Activated naive CD4-positive, alpha-beta T cell treated with anti-CD3 and anti-CD28 coated beads, Interleukin-2, amount 50 U/mL, for 72 hours (primary cell): ENCODE measurements at places on chromosomes 16 and 17.

- peak; percentile 20 for DNase-seq
Measured at GRCh38 chr17:79617304-79617703, 6.5 kb upstream of the RBFOX3 start.

GRCh38 chr17:39104046-39104445, 47.4 kb downstream of the PLXDC1 start:
- DNase-seq, result no peak

DNA sequence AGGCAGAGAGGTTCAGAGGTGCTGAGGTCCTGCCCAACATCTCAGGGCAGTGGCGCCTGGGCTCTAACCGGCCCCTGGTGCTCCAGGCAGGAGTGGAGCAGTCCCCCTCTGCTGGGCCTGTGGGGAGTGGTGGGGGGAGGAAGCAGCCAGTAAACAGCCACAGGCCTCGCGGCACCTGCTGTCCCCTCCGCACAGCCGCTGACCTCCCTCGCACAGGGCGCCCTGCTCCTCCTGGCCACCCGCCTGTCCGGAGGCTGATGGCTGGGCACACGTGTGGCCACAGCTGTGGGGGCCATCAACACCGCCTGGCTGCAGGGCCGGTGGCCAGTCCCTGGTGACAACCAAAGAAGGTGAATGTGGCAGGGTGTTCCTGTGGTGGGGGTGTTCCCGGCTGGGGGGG, 36.8 kb upstream of the PABPN1L start:
- no peak for DNase-seq

DNA sequence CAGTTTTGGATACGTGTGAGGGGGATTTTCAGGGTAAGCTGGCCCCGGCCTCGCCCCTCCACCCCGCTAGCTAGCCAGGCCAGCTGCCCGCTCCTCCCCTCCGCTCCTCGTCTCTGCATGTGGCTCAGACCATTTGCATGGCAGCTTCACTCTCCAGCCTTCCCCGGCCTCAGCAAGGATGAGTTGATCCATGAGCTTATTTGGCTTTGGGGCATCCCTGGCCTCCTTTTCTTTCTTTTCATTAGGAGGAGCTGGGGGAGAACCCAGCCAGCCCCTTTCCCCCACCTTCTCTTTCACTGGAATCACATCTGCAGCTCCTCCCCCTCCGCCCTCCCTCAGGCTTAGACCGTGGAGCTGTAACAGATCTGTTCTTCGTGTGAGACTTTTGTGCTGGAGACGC, 30.7 kb downstream of the ELAC2 start:
- DNase-seq, result no peak

DNA sequence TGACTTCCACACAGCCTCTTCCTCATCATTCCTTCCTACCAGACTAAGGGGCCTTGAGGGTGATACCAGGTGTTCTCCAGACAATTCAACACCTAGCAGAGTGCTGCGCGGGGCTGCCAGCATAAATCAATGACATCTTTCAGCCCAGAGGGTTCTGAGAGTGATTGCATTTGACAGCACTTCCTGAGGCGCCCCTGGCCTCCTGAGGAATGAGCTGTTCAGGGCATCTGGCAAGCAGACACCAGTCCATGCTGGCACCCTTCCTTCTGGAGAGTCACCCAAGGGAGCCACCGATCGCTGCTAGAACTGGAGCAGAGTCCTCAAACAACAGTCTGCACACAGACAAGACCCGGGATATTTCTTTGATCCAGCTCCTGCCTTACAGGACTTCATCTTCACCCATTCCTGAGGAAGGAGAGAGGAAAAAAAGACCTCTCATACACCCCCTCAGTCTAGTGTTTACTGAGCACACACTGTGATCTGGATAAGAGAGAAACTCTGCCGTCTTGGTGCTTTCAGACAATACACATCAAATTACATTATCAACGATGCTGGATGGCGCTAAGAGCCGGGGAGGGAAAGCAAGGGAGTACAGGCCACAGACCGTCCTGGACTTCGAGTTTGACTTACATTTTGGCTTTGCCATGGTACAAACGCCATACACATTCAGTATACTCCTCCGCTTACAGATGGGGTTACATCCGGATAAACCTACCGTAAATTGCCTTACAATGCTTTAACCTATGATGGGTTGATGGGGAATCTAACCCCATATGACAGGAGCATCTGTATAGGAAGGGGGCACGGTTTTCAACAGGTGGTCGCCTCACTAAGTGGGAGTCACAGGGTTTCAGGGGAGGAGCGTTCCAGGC, 23.0 kb downstream of the NPTX1 start:
- DNase-seq, result no peak

GRCh38 chr16:79339863-79340262, 260.7 kb downstream of the MAF start:
- no peak for DNase-seq

DNA sequence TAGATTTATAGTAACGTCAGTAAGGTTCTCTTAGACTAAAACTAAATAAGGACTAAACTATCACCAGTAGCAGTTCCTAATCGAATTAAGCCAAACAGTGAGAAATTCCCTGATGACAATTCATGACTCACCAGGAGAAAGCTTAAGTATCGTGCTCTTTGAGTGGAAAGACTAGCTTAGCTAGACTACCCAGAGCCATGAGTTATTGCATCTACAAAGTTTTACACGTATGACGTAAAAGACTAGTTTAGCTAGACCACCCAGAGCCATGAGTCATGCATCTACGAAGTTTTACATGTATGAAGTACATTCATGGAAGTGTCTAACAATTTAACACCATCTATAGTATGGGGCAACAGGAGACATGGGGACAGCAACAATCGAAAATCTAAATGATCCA, 36.6 kb downstream of the UBE2G1 start:
- no peak for DNase-seq

DNA sequence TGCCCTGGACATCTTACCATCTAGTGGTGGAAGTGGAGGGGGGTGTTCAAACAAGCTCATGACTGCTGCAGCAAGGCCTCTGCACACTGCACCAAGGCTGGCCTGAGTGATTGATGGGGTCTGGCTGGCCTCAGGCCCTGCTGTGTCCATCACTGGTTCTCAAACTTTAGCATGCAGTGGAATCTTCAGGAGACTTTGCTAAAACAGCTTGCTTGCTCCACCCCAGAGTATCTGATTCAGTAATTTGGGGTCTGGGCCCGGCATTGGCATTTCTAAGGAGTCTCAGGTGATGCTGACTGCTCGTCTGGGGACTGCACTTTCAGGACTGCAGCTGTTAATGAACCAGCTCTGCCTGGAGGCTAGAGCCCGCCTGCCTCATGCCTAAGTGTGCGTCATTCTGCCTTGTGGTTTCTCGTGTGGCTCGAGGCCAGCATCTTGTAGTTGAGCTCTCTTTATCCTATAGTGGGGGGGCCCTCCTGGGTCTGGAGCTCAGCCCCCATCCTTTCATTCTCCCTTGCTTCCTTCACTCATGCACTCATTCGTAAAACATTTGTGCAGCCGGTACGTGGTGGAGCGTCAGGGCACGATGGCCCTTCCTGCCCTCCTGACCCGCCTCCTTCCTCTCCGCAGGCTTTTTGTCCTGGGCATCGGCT, 4.1 kb downstream of the MGAT5B start:
- DNase-seq, result no peak

- DNase-seq, result peak; percentile 85
Measured at GRCh38 chr17:40358323-40359038, 6.1 kb downstream of the GJD3 start.

- peak; percentile 72 for DNase-seq
Measured at GRCh38 chr16:88681709-88682451, 4.4 kb downstream of the SNAI3 start.

GRCh38 chr17:78517421-78517820, 59.8 kb downstream of the DNAH17 start:
- DNase-seq, result no peak

GRCh38 chr16:76574651-76575050, 297.4 kb downstream of the CNTNAP4 start:
- no peak for DNase-seq

- peak; percentile 91 for DNase-seq
Measured at GRCh38 chr16:85819245-85819644, 19.8 kb downstream of the COX4I1 start.

DNA sequence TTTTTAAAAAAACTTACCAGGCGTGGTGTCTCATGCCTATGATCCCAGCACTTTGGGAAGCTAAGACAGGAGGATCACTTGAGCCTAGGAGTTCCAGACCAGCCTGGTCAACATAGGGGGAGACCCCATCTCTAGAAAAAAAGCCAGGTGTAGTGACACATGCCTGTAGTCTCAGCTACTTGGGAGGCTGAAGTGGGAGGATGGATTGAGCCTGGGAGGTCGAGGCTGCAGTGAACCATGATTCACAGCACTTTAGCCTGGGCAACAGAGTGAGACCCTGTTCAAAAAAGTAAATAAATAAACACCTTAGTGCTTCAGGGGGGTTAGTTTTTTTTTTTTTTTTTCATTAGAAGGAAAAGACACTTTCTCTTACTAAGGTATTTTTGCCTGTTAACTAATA, 58.9 kb upstream of the LRRC37A3 start:
- no peak for DNase-seq

GRCh38 chr16:46883353-46883689, 841 bp upstream of the GPT2 start:
- DNase-seq, result no peak

GRCh38 chr17:63911657-63912100, 621 bp upstream of the CSHL1 start:
- peak; percentile 76 for DNase-seq

GRCh38 chr17:78753316-78754250, 28.5 kb downstream of the CYTH1 start:
- DNase-seq, result no peak

DNA sequence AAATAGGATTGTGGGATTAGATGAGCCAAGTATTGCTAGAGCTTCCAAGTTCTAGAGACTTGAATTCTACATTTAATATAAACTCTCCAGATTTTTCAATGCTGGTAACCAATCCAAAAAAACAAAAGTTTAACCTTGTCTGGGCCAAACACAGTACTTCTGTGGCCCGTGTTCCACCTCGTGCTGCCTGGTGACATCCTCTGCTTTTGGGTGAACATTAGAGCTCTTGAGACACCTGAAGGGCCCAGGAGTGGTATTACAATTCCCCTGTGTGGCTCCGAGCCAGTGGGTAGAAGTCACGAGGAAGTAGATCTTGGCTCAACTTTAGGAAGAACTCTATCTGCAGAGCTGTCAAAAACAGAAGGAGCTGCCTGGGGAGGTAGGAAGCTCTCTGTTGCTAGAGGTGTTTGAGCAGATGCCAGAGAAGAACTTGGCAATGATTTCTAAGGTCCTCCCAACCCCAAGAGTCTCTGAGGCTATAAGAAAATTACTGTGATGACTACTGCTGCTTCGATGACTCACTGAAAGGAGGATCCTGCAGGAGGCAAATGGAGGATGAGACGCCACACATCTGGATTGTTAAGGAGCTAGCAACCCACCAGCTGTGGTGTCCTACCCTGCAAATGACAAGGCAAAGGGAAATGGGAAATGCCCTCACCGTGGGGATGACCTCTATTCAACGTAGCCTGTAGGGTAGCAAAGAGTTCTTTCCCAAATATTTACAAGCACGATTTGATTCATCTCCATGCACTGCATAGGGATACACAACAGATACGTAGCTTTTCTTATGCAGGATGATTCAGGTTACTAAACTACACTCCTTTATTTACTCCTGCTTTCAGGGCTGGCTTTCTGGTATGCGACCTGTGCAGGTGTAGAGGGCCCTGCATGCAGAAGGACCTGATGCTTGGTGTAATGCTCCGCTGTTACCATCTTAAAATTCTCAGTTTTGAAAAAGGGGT, 45.8 kb upstream of the GAS7 start:
- no peak for DNase-seq

- DNase-seq, result no peak
Measured at GRCh38 chr16:30004424-30004776, 6.4 kb downstream of the DOC2A start.

- no peak for DNase-seq
Measured at GRCh38 chr16:12330946-12331345, 354.4 kb downstream of the SNX29 start.

- no peak for DNase-seq
Measured at GRCh38 chr16:7088711-7089110, 243.9 kb upstream of the RBFOX1 start.

GRCh38 chr16:67598527-67598926, 36.2 kb downstream of the CTCF start:
- DNase-seq, result no peak

- no peak for DNase-seq
Measured at GRCh38 chr16:1865902-1866690, 5.9 kb downstream of the MEIOB start.

DNA sequence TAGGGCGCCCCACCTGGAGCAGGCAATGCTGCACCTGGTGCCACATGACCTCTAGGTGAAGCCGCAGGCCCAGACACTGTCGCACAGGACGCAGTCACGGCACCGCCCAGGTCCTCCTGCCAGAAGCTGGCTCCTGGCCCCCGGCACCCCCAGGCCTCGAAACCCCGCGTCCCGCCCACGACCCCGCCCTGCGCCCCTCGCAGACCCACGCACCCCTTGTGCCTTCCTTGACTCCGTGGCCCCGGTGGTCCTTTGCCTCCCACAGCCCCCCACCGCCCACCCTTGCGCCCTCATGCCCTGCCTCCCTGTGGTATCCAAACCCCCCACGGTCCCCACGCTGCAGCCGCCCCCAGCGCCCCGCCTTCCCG, 6.3 kb upstream of the C1QTNF8 start:
- no peak for DNase-seq

DNA sequence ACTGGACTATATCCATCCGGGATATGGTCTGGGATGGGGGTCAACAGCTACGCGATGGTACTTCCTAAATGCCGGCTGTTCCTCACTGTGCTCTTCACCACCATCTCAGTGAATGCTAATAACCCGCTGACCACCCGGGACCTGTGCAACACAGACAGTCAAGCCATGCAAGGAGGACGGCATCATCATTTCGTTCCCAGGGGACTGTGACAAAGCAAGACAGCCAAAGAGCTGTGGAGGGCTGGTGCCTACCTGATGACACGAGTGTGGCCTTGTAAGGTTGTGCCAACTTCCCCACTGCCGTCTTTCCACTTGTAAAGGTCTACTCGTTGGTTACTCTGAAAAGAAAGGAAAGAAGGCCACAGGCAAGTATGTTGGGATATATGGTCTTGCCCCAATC, 33.7 kb downstream of the WDR59 start:
- no peak for DNase-seq

GRCh38 chr17:7989781-7990655, 12.4 kb upstream of the GUCY2D start:
- peak; percentile 91 for DNase-seq
